ENCODE measurements at places on chromosomes 5 and 9.
A peak's percentile ranks its signal among the peaks of the same experiment; 100 is the strongest.

GRCh38 chr5:14202462-14202861 lies 59.3 kb downstream of the TRIO start:
- DNase-seq: no peak

- DNase-seq: no peak
These were observed 354.6 kb downstream of the BNC2 start for GRCh38 chr9:16515879-16516301.

- no peak for DNase-seq
These were observed 329.3 kb downstream of the PIK3R1 start for GRCh38 chr5:68544648-68545552.

DNA sequence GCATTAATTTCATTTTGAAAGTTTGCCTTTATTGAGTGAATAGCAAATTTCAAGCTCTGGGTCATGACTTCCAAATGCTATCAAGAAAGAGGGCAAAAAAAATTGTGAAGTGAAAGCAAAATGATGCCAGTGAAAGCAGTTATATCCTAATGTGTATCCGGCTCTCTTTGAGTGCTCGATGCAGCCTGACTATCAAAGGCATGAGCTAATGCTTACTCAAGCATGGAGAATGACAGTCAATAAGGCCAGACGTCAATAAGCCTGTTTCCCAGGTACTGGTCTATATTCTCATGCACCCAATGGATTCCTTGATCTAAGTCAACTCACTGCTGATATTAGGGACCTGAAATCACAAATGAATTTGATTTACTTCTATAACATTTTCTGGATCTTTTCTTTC lies 435.5 kb downstream of the CAAP1 start:
- no peak for DNase-seq

DNA sequence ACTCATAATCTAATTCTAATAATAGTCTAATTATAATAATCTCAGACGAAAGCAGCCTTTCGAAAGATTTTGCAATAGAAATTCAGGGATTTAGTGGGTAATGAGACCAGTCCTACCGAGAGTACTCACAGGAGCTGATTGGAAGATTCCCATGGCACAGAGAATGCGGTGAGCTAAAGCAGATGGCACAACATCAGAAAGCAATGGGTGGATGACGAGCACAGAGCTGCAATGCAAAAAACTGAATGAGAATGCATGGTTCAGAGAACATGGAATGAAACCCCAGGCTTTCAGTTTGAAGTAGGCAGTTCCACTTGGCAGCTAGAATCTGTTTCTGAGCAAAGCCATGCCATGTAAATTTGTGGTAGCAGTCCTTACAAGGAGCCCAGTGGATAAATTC lies 78.2 kb upstream of the SPINK5 start:
- DNase-seq: no peak

- no peak for DNase-seq
These were observed 8.2 kb downstream of the IL4 start for GRCh38 chr5:132681983-132682382.

GRCh38 chr5:118008779-118009178 lies 979.6 kb downstream of the DTWD2 start:
- DNase-seq: no peak

DNA sequence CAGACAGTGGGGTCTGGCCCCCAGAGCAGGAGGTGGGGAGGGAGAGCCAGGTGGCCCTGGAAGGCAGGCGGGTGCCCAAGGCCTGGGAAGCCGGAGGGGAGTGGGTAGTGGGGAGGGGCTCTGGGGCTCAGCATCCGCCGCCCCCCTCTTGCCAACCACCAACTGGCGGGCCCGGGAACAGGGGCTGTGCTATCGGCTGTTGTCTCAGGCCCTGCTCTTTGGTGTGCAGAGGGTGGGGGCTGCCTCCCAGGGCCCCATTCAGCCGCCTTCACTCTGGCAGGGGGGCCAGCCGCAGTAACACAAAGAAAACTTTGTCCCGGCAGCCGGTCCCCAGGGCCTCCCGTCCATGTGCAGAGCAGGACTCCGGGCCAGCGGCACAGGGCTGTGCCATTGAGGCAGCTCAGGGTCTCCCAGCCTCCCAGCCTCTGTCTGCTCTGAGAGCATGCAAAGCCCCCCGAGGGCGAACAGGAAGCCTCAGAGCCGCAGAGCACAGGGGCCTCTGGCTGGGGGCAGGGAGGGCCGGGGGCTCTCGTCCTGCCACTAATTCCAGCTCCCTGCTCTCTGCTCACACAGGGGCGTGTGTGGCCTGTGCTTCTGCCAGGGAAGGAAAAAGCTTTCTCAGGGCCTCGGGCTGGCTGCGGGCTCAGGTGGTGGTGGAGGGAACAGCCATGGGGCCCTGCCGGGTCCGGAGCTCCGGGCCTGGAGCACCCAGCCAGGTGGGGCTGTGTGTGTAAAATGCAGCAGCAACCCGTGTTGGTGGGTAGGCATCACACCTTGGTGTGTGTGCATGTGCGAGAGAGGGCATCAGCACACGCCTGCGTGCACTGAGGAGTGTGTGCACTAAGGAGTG lies 54.2 kb upstream of the NOTCH1 start:
- DNase-seq: no peak

- DNase-seq: no peak
These were observed 24.0 kb upstream of the GTF3C5 start for GRCh38 chr9:133006731-133007352.

- no peak for DNase-seq
These were observed 277.5 kb upstream of the NREP start for GRCh38 chr5:112034421-112034979.

DNA sequence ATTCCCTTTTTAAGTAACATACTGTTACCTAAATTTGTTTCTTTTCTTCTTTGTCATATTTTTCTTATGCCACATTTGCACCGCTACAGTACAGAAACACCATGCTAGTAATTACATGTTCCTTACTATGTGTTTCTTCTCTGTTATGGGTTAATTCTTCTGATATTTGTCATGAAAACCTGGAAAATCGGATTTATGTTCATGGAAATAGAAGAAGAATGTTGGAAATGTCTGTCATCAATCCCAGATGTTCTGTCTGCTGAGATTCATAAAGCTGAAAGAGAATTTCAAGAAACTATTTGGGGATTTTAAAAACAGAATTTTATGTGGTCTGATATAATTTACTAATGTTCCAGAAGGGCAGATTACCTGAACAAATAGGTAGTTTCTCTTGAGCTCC lies 305.2 kb upstream of the NREP start:
- DNase-seq: no peak

DNA sequence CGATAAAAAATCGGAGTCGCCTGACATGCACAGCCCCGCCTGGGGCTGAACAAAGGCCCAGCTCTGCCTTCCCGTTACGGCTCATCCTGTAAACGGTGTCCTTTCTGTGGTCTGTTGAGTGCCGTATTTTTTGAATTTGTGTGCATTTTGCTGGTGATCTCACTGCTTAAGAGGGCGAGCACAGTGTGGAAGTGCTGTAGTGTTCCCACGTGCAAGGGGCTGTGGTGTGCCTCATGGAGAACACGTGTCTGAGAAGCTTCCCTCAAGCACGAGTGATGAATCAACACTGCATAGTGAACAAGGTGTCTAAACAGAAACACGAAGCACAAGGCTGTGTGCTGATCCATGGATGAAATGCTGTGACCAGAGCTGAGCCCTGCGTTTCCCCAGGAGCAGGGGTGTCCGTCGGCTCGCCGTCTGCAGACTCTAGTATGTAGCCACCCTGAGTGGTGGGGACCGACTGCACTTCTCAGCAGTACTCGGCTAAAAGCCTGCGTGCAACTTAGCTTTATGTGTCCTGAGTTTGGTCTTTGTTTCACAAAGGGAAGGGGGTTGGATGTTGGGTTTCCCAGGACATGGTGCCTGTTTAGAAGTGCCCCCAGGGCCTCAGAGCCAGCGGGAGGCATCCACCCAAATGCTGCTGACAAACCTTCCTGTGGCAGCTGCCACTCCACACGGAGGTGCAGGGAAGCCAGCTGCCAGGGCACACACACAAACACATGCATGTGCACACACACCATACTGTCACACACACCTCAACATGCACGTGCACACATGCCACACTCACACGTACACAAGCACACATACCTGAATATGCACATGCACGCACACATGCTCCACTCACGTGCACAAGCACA lies 77.2 kb upstream of the IRX4 start:
- no peak for DNase-seq

DNA sequence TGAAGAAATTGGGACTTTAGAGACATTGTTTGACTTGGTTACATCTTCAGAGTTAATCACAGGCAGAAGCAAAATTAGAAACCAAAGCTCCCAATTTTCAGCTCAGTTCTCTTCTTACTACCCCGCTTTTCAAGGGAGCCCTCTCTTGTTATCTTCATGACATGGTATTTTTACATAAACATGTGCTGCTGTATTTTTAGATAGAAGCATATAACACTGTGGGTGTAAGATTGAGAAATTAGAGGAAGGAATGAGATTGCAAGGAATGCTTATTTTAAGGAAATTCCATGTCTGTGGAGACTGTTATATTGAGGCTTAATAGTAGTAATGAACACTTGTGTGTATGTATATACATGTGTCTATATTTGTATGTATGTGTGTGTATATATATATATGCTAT lies 401.6 kb downstream of the TMEM232 start:
- DNase-seq: no peak

- DNase-seq: peak; percentile 17
These were observed 166.3 kb downstream of the ATP10B start for GRCh38 chr5:160685695-160686094.

GRCh38 chr9:104082168-104082567 lies 11.9 kb upstream of the SMC2 start:
- no peak for DNase-seq

GRCh38 chr9:137497921-137498719 lies 39.0 kb upstream of the NSMF start:
- DNase-seq: no peak

DNA sequence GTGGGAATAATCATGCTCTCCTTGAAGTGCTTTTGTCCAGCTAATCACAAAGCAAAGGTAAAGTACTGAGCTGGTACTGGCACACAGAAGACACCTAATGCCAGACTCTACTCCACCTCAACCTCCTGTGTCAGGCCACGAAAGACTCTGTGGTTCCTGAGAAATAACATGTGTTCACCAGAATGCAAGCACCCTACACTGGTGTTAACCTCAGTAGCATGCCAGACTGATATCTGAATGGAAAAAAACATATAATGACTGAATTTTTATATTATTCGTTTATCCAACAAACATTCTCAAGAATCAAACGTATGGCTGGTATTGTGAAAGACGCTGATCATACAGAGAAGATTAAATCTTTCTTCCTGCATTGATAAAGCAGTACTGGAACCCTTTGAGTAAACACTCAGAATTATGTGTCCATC lies 97.1 kb upstream of the IFNE start:
- DNase-seq: no peak

DNA sequence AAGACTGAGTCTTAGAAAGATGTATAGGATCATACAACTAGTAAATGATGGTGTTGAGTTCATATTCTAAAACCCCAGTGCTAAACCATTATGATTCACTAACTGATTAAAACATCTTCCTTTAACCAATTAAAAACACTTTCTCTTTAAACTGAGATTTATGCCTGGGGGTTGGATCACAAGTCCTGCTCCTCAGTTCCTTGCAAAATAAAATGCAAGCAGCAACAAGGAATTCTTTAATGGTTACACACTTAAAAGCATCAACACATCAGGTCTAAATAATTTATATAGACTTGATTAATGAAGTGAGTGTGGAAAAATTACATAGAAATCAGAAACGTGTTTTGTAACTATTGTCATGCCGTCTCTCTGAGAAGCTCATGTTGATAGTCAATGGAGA lies 189.2 kb downstream of the TARS1 start:
- no peak for DNase-seq

- no peak for DNase-seq
These were observed 162.3 kb downstream of the DRD1 start for GRCh38 chr5:175281714-175282113.

DNA sequence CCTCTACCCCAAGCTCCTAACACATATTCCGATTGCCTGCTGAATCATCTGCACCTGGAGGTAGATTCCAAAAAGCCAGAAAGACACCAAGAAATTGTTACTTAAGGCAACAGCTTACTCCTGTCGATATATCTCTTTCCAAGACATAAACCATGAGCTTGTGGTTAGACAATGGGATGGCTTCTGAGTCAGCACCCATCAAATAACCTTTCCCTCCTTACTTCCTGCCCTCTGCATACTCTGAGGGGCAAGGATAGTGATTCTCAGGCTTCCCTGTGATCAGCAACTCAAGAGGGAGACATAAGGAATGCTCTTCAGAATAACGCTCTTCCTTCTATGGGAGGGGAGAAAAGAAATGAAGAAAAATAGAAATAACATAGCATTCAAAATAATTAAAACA lies 70.9 kb downstream of the TMEM215 start:
- DNase-seq: no peak

- peak; percentile 42 for DNase-seq
These were observed 97.1 kb downstream of the ENC1 start for GRCh38 chr5:74543162-74543995.

DNA sequence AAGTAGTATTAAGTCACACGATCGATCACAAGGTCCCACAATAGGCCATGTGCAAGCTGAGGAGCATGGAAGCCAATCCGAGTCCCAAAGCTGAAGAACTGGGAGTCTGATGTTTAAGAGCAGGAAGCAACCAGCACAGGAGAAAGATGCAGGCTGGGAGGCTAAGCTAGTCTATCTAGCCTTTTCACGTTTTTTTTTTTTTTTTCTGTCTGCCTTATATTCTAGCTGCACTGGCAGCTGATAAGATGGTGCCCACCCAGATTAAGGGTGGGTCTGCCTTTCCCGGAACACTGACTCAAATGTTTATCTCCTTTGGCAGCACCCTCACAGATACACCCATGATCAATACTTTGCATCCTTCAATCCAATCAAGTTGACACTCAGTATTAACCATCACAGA lies 6.5 kb downstream of the PPIP5K2 start:
- no peak for DNase-seq

GRCh38 chr9:89530726-89531125 lies 32.8 kb upstream of the SEMA4D start:
- DNase-seq: no peak

DNA sequence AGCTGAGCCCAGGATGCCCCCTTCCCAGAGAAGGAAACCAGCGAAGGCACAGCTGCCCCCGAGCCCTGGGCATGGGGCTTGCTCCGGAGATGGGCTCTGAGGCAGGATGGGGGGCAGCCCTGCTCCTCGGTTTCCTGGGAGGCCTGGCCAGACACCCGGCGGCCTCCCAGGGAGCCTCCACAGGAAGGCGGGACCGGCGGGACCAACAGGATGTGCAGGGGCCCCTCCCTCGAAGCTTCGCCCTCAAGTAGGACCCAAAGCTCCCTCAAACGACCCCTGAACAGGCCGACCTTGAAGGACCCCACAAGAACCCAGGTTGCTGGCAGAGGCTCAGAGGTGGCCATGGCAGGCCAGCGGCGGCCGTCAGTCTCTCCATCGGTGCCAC lies 11.7 kb downstream of the EXD3 start:
- DNase-seq: no peak

- DNase-seq: no peak
These were observed 190.7 kb downstream of the CD180 start for GRCh38 chr5:67005737-67006499.

- DNase-seq: no peak
These were observed 183.0 kb downstream of the CETN3 start for GRCh38 chr5:90226433-90227099.
